ENCODE measurements at places on chromosomes 1 and 21.
A peak's percentile ranks its signal among the peaks of the same experiment; 100 is the strongest.

- DNase-seq: no peak
Observed at GRCh38 chr1:117631359-117632160, 25.7 kb downstream of the TENT5C start.

DNA sequence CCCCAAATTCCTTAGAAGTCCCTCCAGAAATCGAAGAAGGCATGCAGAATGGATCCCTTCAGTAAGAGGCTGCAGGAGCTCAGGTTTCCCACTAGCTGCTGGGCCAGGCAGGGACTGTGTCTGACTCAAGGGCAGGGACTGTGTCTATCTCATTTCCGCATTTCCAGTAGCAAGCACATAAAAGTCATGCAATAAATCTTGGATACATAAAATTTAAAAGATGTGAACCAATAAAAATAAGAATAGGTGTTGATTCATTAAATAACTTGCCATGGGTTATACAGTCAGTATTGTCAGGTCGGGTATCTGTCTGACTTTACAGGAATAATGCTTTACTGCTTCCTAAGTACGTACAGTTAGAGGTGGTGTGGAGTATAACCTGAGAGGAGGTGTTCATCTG lies 15.2 kb downstream of the PM20D1 start:
- DNase-seq: no peak

GRCh38 chr1:13733711-13734110 lies 33.7 kb downstream of the PRDM2 start:
- DNase-seq: no peak

DNA sequence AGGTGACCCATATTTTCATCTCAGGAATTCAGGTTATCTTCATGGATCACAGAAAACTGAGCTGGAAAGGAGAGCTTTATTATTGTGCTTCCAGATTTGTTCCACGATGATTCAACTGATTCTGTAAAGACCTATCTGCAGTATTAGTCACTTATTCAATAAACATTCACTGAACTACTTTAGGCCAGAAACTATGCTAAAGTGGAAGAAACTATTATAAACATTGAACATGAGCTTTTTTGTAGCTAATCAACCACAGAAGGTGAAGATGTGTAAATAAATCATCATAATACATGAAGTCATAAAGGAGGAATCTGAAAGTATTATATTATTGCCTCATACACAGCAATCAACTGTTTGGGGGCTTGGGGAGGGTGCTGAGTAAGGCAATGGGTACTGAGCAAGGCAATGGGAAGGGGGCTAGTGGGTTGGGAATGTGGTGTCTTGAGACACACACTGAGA lies 30.6 kb upstream of the EXO1 start:
- peak; percentile 41 for DNase-seq

DNA sequence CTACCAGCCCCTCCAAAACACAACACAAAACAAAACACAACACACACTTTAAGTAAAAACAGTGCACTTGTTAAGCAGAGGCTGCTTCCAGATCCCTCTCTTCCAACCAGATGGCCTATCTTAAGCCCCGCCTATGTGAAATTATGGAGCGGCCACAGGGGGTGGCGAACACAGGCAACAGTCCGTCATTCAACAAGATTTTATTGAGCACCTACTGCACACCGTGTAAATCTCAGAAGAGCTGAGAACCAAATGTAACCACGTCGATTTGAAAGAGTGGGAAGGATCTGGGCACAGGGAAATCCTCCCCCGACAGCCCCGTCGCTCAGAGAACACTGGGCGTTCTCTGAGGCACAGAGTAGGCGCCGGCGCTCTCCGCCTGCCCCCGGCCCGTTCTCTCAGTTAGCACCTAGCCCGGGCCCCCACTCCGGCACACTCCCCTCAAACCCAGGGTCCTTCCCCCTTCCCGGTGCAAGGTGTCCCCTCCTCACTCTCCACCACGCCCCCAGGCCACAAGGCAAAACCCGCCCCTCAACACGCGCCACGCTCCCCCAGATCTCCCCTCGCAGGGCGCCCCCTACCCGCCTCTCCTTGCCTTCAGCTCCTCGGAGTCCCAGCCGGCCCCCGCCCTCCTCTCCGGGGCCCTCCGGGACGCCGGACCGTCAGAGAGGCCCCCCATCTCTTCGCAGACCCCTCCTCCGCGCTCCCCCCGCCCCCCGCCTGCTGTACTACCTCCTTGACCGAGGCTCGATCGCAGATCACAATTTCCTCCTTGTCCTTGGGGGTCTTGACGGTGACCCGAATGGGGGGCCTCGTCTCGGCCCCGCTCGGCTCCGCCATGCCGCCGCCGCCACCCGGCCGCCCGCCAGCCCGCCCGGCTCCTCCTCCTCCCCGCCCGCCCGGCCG lies 483 bp downstream of the UBQLN4 start:
- DNase-seq: peak; percentile 78

DNA sequence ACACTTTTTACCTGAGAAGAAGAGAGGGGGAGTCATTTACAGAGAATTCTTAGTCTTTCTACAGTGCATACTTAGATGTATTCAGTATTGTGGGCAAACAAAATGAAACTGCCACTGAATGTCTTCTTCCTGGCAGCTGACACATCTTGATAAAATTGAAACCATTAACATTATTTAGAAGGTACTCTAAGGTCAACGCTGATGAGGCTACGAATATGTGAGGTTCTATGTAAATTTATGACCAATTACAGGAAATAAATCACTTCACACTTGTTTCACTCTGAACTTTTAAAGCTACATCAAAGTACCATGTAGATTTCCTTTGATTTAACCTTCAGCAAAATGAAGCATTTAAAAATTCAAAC lies 51.3 kb upstream of the GFI1 start:
- peak; percentile 23 for DNase-seq

GRCh38 chr1:183879494-183879893 lies 74.6 kb downstream of the RGL1 start:
- no peak for DNase-seq

GRCh38 chr1:55839221-55839620 lies 624.1 kb upstream of the USP24 start:
- no peak for DNase-seq

GRCh38 chr1:30545365-30545764 lies 178.0 kb downstream of the MATN1 start:
- DNase-seq: no peak

DNA sequence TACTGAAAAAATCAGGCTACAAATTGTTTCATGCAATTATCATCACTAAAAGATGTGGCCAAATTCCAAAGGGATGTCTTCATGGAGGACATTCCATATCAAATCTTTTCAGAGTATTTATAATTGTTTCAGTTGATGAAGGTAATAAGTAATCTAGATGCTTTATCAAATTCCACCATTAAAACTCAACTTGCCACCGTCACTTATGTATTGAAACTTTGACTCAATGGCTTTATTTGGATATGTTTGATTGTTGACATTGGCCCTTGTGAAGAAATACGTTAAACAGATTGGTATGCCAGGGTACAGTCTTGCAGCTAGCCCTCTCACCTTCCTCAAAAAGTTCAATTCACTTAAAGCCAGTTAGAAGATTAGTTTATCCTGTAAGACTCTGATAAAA lies 32.2 kb upstream of the PALMD start:
- DNase-seq: peak; percentile 7

DNA sequence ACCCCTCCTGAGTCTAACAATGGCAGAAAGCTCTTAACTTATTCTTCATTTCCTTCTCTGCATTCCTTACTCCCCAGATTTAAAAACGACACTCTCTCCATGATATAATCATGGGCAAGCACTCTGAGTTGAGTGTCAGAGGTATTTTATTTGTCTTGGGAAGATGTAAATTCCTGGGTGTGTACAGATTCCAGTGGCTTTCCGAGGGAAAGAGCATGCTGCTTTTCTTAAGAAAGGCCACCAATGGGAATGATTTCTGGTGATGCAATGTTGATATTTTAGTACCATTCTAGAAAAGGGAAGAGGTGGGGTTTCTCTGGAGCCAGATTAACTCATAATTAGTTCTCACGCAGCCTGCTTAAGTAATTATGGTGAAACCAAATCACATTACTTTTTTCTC lies 47.8 kb upstream of the BTG3 start:
- peak; percentile 86 for DNase-seq

GRCh38 chr21:36184545-36184944 lies 27.9 kb downstream of the DOP1B start:
- no peak for DNase-seq

- no peak for DNase-seq
Observed at GRCh38 chr1:154835531-154836324, 34.4 kb downstream of the KCNN3 start.

- no peak for DNase-seq
Observed at GRCh38 chr1:213702703-213703102, 285.1 kb upstream of the PROX1 start.
